Amniotic stem cell (primary cell): ENCODE measurements at places on chromosomes 11 and 22.

DNA sequence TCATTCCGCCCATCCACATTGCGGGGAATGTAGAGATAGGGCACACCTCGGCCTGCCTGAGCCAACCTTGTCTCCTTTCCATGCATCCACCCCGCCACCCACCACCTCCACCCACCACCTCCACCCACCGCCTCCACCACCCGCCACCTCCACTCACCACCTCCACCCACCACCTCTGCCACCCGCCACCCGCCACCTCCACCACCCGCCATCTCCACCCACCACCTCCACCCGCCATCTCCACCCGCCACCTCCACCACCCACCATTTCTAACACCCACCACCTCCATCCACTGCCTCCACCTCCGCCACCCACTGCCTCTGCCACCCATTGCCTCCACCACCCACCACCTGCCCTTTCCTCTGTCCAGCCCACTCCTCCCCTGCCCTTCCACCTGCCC is 78.4 kb downstream of the IGLL1 start:
- no peak for DNase-seq

- no peak for DNase-seq
These were observed 506.8 kb downstream of the INSC start for GRCh38 chr11:15621565-15621964.

DNA sequence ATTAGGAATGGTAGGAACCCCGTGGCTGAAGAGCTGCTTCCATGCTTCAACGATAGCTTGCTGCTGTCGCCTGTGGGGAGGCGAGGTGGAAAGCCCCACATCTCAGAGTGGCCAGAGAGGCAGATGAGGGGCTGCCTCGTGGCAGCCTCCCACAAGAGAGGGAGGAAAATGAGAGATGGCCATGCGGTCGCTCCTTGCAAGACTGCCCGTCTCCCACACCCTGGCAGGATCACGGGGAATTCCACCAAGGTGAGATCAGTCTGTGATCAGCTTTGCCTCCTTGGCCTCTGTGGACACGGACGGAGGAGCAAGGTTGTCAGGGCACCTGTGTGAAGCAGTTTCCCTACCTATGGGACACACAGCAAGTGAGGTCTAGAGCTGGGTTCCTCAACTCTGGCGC is 3.0 kb downstream of the CRYBA4 start:
- no peak for DNase-seq

GRCh38 chr11:20910733-20911132 is 241.3 kb downstream of the NELL1 start:
- no peak for DNase-seq

DNA sequence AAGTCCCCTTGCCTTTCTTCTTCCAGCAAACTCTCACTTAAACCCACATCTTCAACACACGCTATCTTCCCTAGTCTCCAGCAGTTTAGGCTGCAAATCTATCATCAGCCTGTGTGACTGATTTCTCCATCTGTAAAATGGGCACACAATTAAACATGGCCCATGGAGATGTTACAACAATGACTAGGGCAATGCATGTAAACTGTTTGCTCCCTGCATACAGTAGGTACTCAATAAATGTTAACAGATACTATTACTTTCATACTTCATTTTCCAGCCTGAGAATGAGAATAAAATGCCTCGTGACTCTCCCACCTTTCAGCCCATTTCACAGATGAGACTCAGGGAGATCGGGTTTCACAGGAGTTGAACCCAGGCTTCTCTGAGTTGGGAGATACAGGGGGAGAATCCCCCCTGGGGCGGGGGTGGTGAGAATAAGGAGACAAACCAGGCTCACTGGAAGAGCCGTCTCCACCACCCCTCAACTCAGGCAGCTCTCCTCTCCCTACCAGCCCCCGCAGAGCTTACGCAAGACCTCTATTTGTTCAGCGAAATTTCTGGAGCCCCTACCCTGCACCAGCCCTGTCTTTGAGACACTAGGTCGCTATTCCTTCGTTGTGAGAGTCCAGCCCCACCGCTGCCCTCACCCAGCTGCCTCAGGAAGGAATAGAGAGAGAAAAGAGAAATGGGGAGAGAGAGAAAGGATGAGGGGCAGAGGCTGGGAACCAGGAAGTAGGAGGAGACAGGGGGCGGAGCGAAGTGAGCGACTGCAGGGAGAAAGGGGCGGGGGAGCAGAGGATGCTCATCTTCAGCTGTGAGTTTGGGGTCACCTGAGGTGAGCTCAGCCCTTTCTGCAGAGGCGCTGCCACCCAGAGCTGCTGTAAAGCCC is 42.1 kb upstream of the KLHL35 start:
- no peak for DNase-seq

GRCh38 chr11:61352038-61352437 is 9.6 kb downstream of the CYB561A3 start:
- DNase-seq: no peak

GRCh38 chr11:103988595-103988969 is 47.9 kb upstream of the DDI1 start:
- DNase-seq: no peak

DNA sequence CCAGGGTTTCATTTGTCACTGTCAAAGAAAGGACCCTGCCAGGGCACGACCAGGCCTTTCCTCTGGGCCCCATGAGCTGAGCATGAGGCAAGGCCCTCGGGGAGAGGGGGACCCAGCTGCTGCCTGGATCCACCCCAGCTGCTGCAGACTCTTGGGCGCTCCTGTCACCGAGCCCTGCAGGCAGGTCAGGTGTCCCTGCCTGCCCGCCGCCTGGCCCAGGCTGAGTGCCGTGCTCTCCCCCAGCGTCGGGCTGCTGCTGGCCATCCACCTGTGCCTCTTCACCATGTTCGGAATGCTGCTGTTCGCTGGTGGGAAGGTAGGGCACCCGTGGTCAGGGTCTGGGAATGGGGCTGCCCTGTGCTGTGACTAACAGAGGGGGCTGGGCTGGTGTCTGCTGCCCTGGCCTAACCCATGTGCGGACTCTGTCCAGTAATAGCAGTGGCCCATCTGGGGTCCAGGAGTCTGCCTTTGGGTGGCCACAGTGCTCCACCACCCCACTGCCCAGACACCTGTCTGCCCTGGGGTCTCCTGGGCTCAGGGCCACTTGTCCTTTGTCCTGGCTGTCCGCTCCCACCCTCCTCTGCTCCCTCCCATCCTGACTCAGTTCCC is 15.0 kb downstream of the TPCN2 start:
- no peak for DNase-seq

GRCh38 chr11:45142241-45143055 is 4.0 kb upstream of the PRDM11 start:
- no peak for DNase-seq

DNA sequence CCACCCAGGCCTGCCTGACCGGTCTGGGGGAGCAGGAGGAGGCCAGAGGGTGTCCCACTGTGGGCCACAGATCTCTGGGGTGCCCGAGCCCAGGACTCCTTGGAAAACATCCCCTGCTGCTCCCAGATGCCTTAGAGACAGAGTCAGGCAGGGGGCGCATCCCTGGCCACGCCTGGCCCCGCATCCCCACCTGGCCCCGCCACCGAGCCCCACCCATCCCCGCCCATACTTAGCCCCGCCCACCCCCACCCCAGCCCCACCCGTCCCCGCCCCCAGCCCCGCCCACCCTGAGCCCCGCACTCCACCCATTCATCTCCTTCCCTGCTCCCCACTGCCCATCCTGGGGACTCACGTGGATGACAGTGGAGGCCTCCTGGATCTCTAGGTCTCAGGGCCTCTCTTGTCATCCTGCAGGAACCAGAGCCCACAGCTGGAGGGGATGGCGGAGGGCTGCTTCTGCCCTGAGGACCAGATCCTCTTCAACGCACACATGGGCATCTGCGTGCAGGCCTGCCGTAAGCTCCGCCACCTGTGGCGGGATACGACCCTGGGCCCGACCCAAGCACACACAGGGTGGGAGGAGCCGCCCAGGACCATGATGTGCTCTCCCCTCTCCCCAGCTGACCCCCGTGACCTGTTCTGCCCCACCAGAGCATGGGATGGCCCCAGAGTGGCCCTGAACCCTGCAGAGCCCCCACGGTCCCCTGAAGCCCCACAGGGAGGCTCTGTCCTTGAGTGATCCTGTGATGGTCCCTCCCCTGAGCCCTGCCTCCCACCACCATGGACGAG is 33.6 kb downstream of the MUC5B start:
- DNase-seq: no peak

DNA sequence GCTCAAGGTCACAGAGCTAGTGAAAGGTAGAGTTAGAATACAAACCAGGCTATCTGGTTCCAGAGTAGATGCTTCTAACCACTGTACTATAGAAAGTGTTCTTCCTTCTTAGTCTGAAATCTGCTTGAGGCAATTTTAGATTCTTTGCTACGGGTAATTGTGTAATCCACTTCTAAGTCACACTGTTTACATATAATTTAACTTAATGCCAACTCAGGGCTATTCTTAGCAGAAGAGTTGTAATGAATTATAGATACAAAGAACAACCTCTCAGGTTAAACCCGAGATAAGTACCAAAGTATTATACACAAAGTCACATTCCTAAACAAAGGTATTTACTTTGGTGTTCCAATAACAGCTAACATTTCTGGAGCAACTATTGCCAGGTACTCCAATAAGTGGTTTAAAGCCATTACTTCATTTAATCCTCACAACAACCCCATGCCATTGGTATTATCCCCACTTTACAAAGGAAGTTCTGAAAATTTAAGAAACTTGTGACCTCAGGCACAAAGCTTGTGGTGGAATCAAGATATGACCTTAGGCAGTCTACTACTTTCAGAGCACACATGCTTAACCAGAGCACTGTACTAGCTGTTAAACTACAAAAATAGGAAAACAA is 31.1 kb upstream of the DDI1 start:
- DNase-seq: no peak

DNA sequence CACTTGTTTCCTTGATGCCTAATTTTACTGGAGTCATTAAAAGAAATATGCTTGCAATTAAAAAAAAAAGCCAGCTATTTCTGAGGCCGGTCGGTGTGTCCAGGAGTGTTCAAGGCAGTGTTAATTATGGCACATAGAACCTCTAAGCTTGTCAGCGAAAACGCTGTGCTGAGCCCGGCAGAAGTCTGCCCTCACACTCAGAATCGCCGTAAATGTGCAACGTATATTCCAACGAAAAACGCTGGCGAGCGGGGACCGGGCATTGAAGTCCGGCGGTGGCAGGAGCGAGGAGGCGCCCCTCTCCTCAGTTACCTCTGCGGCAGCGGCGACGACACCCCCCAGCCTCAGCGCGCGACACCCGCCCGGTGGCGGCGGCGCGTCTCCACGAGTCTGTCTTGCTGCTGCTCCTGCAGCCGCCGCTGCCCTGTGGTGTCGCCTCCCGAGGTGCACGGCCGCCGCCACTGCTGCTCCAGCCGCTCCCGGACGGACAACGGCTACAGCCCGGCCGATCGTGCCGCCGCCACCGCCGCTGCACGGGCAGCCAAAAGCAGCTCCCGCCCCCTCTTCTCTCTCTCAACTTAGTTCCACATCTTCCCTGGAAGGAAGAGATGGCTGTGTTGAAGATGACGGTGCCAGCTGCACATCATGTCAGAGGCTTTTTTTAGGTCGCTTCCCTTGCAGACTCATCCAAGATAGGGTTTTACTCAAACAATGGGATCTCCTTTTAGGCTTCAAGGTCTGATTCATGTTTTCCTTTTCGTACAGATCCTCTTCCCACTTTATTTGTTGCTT is 56.0 kb downstream of the JAM3 start:
- peak; percentile 32 for DNase-seq

DNA sequence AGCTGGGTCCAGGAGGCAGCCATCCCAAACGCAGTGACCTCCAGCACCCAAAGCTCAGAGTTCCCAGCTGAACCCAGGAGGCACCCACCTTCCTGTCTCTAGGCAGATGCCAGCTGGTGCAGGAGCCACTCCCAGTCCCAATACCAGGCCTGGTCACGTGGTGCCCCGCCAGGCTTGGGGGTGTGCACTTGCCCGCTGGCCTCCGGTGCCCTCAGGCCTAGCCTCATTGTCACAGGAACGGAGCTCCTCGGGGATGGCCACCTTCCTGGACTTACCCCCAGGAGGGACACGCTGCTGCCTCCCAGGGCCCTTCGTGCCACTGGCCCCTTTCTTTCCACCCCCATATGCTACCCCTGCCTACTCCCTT is 4.6 kb downstream of the BID start:
- DNase-seq: no peak

DNA sequence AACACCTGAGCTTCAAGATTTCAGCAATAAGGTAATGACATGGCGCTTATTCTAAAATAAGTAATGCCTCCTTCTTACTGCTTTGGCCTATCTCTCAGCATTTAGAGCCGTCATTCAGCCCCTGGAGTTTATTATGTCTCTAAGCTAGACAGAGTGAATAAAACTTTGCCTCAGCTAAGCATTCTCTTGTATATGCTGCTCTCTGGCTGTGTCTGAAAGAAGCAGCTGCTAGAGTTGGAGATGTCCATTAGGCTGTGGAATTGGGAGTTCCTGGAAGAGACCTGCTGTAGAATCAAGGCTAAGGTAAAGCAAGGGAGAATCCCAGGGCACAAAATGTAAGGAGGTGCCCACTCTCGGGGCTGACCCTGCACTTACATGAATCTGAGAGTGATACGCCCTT is 35.5 kb upstream of the TTC12 start:
- no peak for DNase-seq

- DNase-seq: peak; percentile 17
These were observed 43.6 kb upstream of the POU2AF1 start for GRCh38 chr11:111422494-111423249.

GRCh38 chr22:47394504-47395440 is 632.3 kb downstream of the TBC1D22A start:
- no peak for DNase-seq

DNA sequence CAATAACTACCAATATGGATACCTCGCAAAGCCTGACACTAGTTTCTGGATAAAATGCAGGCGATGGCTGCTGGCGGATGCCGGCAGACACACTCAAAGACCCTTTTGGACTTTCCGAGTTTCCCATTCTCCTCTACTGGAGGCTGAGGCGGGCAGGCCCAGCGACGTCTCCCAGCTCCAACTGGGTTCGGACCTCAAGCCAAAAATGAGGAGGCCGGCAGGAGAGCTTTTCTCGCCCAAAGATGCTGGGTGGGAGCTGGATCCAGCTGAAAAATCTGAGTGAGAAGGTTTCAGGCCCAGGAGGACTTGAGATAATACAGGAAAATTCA is 428 bp upstream of the FEZ1 start:
- DNase-seq: no peak

- no peak for DNase-seq
These were observed 350.2 kb upstream of the ARHGAP42 start for GRCh38 chr11:100336873-100337272.

DNA sequence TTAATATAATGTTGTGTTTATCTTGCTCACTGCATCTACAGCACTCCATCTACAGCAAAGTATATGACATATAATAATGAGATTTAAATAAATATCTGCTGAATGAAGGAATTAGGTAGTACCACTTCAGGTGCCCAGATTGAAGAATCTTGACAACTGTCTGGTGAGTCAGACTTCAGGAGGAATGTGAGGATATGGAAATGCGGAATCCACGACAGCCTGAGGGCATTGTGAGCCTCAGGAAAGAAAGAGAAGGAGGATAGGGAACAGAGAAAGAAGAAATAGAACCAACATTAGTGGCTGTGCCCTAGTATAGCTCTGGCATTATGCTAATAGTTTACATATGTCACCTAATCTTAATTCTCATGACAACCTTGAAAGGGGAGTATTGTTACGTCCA is 304.4 kb downstream of the AASDHPPT start:
- DNase-seq: no peak

DNA sequence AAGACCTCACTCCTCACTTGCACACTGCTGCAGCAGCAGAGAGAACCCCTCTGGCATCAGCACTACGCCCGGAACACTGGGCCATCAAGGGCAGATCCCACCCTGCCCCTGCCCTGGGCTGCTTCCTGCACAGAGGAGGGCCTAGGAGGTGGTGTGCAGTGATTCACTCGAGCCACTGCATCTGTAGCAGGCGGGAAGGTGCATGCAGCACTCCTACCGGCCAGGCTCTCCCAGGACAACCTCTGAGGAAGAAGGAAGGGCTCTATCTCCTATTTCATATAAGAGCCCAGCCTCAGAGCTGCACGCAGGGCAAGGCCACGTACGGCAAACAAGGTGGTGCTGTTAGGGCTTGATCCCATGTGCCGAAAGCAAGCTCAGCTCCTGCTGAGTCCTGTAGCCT is 14.2 kb downstream of the RANGAP1 start:
- no peak for DNase-seq
